ENCODE measurements at places on chromosomes 1 and 21. TPM values are rescaled to one million over a fixed set of nuclear protein-coding genes. Genes with fewer than 3 reads are reported as not detected.

CD247 gene
- total RNA-seq = not detected

CRYBG2 gene
- total RNA-seq = 7.1 TPM

IQGAP3 gene
- 4.2 TPM for total RNA-seq

HSD3B2 gene
- total RNA-seq = 3.4 TPM

TAS1R1 gene
- total RNA-seq = not detected

TMEM125 gene
- total RNA-seq = 28.7 TPM

- no peaks in the 10 kb centered on the region for H3K27me3 ChIP-seq
- peaks cover 26% of the 10 kb centered on the region for H3K4me1 ChIP-seq
- DNase-seq = no peak
- peak overlapping the region; percentile 87 for H3K27ac ChIP-seq
- no peaks in the 10 kb centered on the region for H3K36me3 ChIP-seq
- H3K4me3 ChIP-seq = no peak overlapping the region
Observed at GRCh38 chr21:41562101-41563000, 54.4 kb upstream of the TMPRSS2 start.

- H3K4me3 ChIP-seq = no peak overlapping the region
- no peak overlapping the region for H3K27ac ChIP-seq
- H3K36me3 ChIP-seq = no peaks in the 10 kb centered on the region
- DNase-seq = no peak
Observed at GRCh38 chr1:30102605-30103004, 620.8 kb downstream of the MATN1 start.

DNA sequence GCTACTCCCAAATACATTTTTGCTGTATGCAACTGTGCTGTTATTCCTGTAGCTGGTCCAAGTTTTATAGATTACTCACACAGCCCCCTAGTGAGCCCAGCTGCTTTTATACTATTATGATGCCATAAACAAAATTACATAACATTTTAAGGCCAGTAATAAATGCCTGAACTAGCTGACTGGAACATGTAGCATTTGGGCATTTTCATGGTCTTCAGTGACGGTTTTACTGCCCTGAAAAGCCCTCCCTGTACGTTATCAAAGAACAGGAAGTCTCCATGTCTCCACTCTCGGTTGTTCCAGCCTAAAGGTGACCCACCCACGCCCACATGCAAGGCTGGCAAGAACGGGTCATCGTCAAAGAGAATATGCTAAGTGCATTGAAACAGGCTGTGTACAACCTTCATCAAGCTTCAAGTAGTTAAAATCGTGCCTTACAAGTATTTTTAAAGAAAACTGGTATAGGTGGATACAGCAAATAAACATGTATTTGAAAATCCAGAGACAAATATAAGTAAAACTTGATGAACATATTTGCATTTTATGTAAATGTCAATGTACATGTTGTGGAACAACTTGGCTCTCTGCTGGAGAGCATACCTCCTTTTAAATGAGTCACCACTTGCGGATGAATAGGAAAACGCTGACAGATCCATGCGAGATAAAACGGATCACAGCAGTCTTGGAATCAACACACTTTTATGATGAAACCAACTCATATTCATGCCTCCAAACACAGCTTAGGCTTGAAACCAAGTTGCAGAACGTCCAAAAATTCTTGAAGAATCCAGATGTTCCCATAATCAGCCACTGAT, 520.5 kb downstream of the SMYD3 start:
- no peaks in the 10 kb centered on the region for H3K36me3 ChIP-seq
- peak; percentile 59 for DNase-seq
- no peak overlapping the region for H3K4me3 ChIP-seq
- H3K4me1 ChIP-seq = peaks cover 27% of the 10 kb centered on the region
- peak overlapping the region; percentile 69 for H3K27ac ChIP-seq
- H3K27me3 ChIP-seq = no peaks in the 10 kb centered on the region

GRCh38 chr1:90708826-90709225, 8.3 kb downstream of the BARHL2 start:
- H3K4me1 ChIP-seq = peaks cover 9% of the 10 kb centered on the region
- H3K27me3 ChIP-seq = peaks cover 97% of the 10 kb centered on the region

DNA sequence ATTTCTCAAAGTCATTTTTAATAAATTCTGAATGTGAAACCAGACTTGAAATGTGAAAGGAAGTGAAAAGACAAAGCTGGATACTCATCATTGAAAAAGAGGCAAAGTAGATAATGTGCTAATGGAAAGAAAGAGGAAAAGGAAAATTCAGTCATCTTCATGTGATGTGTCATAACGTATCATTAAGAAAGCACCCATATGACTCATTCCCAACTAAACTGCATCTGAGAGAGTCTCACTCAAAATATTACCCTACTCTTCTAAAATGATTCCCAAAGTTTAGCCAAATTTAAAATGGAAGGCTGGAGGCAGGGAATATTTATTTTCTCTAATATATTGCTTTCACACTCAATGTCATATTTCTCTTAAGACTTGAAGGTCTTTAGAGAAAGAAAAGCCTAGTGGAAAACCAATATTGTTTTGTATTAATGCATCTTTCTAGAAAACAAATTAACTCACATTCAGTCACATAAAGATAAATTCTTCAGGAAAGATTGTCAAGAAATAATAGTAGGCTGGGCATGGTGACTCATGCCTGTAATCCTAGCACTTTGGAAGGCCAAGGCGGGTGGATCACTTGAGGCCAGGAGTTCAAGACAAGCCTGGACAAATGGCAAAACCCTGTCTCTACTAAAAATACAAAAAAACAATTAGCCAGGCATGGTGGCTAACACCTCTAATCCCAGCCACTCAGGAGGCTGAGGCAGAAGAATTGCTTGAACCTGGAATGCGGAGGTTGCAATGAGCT, 129.9 kb downstream of the SLC30A10 start:
- H3K4me3 ChIP-seq = no peak overlapping the region
- no peak for DNase-seq
- no peaks in the 10 kb centered on the region for H3K4me1 ChIP-seq
- no peaks in the 10 kb centered on the region for H3K27me3 ChIP-seq
- no peak overlapping the region for H3K27ac ChIP-seq
- no peaks in the 10 kb centered on the region for H3K36me3 ChIP-seq

- no peaks in the 10 kb centered on the region for H3K4me1 ChIP-seq
- no peak overlapping the region for H3K27ac ChIP-seq
- no peaks in the 10 kb centered on the region for H3K36me3 ChIP-seq
- DNase-seq = no peak
Observed at GRCh38 chr1:151852733-151853132, 779 bp downstream of the THEM5 start.

DNA sequence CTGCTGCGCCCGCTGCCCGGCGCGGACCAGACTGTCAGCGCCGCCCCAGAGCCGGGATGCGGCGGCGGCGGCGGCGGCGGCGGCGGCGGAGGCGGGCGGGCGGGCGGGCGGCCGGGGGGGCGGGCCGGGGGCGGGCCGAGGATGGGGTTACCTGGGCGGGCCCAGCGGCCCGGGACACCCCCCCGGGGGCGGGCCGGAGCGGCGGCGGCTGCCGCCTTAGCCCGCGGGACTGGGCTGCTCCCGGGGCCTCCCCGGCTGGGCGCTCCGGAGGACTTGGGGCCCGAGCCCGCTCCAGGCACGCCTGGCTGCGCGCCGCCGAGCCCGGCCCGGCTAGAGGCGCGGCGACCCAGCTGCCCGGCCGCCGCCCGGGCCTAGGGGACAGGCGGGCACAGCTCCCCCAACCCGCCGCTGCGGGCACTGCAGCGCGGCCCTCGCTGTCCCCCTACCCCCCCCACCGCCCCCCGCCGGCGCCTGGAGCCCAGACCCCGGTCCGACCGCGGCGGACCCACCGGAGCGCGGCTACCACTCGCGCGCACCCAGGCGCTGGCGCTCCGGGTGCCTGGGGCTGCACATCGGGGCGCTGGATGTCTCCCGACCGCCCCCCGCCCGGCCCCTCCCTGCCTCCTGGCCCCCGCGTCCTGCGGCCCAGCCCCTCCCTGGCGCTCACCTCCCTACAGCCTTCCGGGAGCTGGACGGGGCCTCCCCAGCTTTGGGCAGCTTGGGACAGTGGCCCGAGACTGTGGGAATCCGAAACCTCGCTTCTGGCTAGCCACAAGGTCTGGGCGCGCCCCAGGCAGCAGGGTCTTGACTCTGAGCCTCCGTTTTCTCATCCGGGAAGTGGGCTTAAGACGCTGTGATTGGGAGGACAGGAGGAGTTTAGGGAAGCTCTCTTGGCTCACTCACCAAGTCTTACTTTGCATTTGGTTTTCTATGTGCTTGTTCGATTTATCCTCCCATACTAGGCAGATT, at the start of gene WNT4:
WNT4 (minus strand) TSS at position 33 of the 969 bp plus-strand sequence. CDS start 175 bp downstream, outside the sequence.
- peaks cover 19% of the 10 kb centered on the region for H3K4me1 ChIP-seq
- DNase-seq = peak; percentile 75
- H3K27ac ChIP-seq = no peak within 1 kb of the TSS
- peaks cover 57% of the 10 kb centered on the region for H3K27me3 ChIP-seq
- peak within 1 kb of the TSS; percentile 67 for H3K4me3 ChIP-seq

GRCh38 chr21:25986928-25987327, 183.6 kb downstream of the APP start:
- no peaks in the 10 kb centered on the region for H3K27me3 ChIP-seq
- no peak overlapping the region for H3K4me3 ChIP-seq
- peaks cover 5% of the 10 kb centered on the region for H3K36me3 ChIP-seq
- no peaks in the 10 kb centered on the region for H3K4me1 ChIP-seq
- H3K27ac ChIP-seq = no peak overlapping the region
- no peak for DNase-seq

DNA sequence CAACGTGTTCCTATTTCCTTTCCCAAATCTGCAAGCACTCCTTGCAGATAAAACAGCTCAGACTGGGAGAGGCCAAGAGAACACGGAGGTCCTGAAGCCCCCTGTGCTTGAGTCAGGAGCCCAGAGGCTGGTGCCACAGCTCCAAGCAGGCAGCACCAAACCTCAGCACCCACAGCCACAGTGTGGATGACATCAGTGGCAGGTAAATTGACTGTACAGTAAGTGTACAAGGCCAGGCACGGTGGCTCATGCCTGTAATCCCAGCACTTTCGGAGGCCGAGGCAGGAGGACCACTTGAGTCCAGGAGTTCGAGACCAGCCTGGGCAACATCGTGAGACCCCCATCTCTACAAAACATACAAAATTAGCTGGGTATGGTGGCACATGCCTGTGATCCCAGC, 1.9 kb upstream of the COL6A1 start:
- H3K27me3 ChIP-seq = peaks cover under 1% of the 10 kb centered on the region
- peak overlapping the region; percentile 88 for H3K27ac ChIP-seq
- H3K4me1 ChIP-seq = peaks cover 36% of the 10 kb centered on the region
- no peaks in the 10 kb centered on the region for H3K36me3 ChIP-seq
- no peak for DNase-seq
- no peak overlapping the region for H3K4me3 ChIP-seq

DNA sequence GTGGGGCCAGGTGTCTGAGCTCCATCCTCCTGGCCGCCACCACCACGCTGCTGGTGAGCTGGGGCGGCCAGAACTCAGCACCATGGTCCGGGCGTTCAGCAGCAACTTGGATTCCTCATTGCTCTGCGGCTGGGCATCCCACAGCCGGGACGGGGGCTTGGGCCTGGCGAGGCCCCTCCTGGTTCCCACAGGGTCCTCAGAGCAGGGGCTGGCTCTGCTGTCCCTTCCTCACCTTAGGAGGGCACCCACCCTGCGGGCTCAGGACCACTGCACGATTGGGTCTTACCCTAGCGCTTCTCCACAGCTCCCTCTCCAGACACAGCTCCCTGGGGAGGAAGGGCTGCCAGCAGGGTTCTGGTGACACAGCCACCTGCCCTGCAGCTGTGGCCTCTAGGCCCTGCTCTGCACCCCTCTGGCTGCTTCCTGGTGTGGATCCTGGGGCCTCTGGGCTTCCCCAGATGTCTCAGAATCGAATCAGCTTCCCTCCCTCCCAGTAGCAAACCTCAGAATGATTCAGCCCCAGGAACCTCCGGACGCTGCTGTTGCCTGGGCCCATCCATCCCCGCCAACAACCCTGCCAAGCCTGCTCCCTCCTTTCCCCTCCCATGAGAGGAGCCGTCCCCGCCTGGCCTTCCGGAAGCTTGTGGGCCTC, 25.0 kb downstream of the CRYAA start:
- peak; percentile 60 for DNase-seq
- H3K4me3 ChIP-seq = no peak overlapping the region
- peaks cover 21% of the 10 kb centered on the region for H3K4me1 ChIP-seq
- no peaks in the 10 kb centered on the region for H3K27me3 ChIP-seq

DNA sequence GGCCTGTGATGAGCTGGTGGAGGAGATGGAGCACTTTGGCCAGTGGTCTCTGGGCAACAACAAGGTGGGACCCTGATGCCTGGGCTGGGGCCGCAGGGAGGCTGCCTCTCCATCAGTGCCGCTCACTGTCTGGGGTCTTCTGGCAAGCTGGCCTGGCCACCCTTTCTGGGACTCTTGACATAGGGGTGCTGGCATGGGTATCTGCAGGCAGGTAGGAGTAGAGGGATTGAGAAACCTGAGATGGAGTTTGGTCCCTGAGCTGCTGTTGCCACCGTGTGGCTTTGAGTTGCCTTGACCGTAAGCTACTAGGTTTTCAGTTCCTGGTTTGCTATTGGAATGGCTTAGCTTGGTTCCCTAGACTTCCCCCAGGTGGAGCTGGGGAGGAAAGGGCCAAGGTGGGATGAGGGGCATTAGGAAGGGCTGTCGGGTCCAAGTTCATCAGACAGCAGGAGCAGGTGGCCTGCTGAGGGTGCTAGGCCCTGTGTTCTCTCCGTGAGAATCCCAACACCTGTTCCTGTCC, 13.2 kb upstream of the MFN2 start:
- no peaks in the 10 kb centered on the region for H3K4me1 ChIP-seq
- H3K27me3 ChIP-seq = no peaks in the 10 kb centered on the region
- H3K36me3 ChIP-seq = no peaks in the 10 kb centered on the region

DNA sequence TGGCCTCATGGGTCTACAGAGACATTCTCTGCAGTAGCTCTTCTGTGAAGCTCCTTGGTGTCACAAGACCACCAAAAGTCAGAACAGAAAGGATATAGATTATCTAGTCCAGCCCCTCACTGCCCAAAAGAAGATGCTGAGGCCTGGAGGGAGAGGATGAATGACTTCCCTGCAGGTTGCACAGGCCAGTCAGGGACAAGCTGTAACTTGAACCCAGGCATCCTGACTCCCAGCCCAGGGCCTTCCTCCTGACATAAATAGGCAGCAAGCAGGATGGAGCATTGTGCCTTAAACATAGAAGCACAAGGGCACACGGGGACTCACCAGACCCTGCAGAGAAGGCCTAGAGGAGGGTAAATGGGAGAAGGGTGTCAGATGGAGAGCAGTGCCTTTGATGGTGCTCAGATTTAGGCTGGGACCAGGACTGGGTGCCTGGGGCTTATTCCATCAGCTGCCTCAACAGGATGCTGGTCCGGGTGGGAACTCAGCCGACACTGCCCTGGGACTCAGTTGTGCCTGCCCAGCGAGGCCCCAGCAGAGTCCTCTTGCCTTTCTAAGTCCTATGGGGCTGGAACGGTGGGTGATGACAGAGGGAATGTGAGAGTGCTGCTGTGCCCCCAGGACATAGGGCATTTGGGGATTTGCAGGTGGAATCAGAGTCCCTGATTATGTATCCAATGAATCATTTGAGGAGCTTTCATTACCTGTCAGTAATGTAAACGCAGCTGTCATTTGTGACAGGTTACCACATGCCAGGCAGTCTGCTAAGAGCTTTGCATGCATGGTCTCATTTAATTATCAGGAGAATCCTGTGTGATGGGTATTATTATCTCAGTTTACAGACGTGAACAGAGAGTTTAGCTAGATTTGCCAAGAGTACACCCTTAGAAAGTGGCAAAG, 13.2 kb downstream of the S100A7A start:
- H3K36me3 ChIP-seq = no peaks in the 10 kb centered on the region
- no peak overlapping the region for H3K4me3 ChIP-seq
- H3K27me3 ChIP-seq = no peaks in the 10 kb centered on the region
- no peaks in the 10 kb centered on the region for H3K4me1 ChIP-seq
- H3K27ac ChIP-seq = no peak overlapping the region
